ENCODE measurements at places on chromosomes 5 and 9.

DNA sequence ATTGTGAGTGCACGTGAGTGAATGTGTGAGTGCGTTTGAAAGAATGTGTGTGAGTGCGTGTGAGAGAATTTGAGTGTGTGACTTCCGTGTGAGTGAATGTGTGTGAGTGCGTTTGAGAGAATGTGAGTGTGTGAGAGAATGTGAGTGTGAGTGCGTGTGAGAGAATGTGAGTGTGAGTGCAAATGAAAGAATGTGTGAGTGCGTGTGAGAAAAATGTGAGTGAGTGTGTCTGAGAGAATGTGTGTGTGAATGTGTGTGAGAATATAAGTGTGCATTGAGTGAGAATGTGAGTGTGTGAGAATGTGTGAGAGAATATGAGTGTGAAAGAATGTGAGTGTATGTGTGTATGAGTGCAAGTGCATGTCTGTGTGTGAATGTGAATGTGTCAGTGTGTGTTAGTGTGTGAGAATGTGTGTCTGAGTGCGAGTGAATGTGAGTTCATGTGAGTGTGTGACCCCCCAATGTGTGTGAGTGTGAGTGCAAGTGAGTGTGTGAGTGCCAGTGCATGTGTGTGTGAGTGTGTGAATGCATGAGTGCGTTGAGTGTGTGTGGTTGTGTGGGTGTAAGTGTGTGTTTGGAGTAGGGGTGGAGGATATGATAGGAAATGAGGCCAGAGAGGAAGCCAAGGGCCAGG is 37.9 kb upstream of the LHX2 start:
- no peak for DNase-seq

DNA sequence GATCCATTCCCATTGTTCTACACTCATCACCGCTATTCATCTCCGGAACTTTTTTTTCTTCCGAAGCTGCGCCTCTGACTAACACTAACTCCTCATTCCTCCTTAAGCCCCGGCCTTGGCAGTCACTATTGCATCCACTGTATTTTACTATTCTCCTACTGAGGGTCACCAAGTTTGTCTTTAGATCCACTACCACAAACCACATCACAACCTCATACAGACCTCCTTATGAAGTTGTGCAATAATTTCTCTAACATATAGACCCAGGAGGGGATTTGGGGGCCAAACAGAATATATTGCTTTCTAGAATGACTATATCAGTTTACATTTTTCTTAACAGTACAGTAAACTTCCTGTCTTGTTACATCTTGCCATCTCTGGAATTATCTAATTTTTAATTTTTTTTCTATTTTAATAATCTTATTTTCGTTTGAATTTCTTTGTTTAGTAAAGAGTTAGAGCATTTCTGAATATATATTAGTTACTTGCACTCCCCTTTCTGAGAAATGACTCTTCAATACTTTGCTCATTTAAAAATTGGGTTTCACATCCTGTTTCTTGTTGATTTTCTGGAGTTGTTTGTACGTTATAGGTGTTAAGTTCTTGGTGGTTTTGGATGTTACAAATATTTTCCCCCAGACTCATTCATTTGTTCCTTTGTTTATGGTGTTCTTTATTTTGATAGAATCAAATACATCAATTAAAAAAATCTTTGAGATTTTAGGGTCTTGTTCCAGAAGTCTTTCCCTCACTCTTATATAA is 37.1 kb downstream of the DMRT2 start:
- DNase-seq = no peak

DNA sequence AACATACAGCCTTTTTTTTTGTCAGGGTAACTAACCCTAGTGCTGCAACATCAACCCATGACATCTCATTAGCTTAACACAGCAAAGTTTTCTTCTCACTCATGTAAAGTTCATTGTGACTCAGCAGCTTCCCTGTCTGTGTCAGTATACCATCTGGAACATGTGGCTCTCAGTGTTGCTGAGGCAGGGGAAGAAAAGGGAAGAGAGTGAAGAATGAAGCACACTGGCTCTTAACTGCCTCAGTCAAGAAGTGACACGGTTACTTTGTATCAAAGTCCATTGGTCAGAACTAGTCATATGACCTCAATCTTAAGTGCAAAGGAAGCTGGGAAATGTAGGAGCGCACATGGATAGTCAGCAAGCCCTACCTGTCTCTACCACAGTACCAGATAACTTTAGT is 185.0 kb upstream of the ELL2 start:
- DNase-seq = peak; percentile 92

DNA sequence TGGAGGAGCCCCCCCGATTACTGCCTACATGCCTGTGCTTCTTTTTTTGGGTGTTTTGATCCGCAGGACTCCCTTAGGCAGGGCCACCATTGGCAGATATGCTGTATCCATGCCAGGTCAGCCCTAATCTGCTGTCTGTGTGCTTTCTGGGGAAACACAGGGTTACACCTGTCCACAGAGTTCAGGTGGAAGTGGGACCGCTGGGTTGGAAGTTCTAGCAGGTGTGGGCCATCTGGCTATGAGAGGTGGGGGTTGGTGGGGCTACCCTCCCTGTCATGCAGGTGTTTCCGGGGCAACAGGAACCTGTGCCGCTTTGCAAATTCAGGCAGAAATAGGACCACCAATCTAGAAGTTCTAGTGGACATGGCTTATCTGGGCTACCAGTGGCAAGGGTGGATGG is 17.0 kb downstream of the IFNE start:
- DNase-seq = no peak

- DNase-seq = no peak
Observed at GRCh38 chr5:12614608-12615007, 710.4 kb upstream of the CTNND2 start.

DNA sequence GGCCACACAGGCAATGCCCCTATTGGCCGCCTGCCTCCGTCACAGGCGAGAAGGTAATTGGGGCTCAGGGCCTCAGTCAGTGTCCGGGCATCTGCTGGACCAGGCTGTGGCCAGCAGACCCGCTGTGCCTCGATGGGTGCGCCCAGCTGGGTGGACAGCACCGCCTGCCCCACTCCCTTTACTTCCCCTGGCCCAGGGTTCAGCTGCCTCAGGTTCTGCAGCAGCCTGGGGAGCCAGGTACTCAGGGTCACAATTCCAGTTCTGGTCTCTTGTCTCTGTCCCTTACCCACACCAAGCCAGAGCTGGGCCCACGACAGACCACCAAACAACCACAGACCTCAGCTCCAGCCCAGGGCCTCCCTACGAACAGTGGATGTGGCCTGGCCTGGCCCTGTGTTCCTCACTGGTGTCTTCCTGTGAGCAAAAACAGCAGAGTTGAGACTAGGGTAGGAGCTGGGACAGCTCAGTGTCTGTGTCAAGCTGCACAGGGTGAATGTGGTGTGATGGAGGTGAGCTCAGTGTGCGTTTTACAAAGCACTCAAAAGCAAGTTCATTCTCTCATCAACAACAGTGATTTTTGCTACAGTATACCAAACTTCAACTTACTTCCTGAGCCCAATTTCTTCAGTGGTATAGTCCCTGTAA is 33.4 kb upstream of the SUSD3 start:
- DNase-seq = no peak

DNA sequence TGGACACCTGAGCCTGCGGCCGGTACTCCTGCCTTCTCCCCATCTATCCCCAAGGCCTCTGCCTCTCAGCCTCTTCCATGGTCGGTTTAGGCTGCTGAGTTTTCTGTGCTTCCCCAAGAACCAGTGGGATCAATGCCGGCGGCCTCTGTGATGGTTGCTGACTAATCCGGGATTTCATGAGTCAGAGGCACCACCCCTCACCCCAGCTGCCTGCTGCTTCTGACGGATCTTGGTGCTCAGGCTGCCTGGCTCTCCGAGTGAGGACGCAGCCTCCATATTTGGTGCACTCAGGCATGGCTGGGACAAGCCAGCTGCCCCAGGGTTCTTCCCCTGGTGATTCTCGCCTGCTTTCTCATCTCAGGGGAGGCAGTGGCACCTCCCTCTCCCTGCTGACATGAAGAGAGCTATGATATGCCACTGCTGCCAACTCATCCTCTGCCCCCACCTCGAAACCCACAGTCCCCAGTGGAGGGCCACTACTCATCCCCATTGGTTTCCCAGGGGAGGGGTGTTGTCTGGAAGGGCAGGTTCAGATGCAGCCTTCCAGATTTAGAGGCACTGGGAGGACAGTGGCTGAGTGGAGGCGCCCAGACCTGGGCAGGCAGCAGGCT is 3.3 kb upstream of the MAN1B1 start:
- peak; percentile 98 for DNase-seq

- DNase-seq = peak; percentile 44
Observed at GRCh38 chr9:98010445-98010844, 27.3 kb downstream of the ANP32B start.

GRCh38 chr5:126274076-126274762 is 149.0 kb upstream of the GRAMD2B start:
- no peak for DNase-seq

- DNase-seq = peak; percentile 59
Observed at GRCh38 chr9:119003882-119004617, 365.2 kb downstream of the BRINP1 start.

GRCh38 chr5:76427206-76428140 is 24.4 kb downstream of the IQGAP2 start:
- DNase-seq = no peak

DNA sequence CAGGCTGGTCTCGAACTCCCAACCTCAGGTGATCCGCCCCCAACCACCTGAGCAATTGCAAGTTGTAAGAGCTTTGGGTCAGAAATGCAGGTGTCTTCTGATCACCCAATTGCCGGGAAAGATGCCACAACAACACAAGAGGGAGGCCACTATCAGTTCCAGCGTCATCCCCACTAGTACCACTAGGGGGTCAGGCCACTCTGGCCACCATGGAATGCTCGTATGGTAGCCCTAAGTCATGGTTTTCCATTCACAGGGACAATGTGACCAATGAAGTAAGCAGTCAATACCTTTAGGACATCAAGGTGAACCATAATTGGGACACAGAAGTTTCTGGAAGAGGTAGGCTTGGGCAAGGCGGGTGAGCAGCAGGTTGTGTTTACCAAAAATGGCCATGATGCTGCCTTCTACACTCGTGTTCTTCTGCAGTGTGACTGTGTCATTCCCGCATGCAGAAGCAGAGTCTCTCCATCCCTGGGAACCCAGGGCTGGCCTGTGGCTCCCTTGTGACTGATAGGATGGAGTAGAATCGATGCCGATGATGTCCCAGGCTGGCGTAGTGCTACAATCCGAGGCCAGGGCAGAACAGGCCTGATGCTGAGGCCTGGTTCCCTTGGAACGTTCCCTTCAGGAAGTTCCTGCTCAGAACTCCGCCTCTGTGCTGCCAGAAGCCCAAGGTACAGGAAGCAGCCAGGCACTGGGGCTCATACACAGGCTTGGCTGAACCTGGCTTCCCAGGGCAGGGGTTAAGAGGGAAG is 42.2 kb upstream of the ANKRD33B start:
- DNase-seq = no peak

DNA sequence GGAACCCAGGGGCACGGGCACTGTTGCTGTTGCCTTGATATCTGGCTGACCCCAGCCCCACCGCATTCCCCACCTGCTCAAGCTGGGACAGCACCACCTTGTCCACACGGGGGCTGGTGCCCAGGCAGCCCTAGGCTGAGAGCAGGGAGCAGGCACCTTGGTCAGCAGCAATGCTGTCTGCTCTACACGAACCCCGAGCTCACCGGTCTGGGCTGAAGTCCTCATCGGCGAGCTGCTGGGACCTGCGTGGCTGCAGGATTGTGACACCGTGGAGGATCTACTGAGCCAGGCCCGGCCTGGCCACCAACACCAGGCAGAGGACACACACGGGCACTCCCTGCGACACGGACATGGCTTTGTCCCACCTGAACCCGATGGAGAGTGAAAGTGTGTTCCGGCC is 78.1 kb downstream of the KCNT1 start:
- no peak for DNase-seq

DNA sequence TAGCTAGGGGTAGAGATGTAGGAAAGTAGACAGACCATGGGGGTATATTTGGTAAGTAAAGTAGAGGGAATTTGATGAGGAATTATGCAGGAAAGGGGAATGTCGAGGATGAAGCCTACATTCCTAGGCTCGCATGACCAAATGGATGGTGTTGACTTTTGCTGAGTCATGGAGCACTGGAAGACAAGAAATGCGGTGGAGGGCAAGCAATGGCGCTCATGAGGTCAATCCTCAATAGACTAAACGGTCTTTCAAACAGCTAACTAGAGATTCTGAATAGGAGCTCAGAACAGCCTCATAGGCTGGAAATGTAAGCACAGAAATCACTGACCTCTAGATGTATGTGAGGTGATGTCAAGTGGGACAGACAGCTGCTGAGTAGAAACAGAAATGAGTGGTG is 50.7 kb upstream of the FST start:
- peak; percentile 70 for DNase-seq

DNA sequence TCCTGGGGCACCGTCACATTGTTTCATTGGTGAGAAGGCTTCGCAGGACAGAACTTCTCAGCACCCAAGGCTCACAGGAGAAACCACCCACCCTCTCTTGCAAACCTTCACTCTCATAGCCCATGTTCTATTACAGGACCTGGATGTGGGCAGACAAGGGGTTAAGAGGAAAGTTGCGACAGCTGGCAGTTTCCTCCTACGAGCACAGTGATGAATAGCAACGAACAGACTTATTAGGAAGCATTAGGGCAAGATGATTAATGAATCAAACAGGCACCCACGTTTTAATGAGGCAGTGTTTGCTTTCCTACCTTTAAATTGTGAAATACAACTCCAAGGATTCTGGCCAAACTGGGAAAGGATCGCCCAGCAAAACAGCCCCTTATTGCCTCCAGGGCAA is 339.3 kb downstream of the DRD1 start:
- DNase-seq = no peak

GRCh38 chr5:132489871-132490483 is 596 bp downstream of the IRF1 start:
- DNase-seq = peak; percentile 39

- no peak for DNase-seq
Observed at GRCh38 chr5:54180630-54181031, 129.7 kb downstream of the ARL15 start.

Measured in HCEC 1CT (cell line).